Mesendoderm (in vitro differentiated cells): ENCODE measurements at places on chromosomes 13 and 19.

DNA sequence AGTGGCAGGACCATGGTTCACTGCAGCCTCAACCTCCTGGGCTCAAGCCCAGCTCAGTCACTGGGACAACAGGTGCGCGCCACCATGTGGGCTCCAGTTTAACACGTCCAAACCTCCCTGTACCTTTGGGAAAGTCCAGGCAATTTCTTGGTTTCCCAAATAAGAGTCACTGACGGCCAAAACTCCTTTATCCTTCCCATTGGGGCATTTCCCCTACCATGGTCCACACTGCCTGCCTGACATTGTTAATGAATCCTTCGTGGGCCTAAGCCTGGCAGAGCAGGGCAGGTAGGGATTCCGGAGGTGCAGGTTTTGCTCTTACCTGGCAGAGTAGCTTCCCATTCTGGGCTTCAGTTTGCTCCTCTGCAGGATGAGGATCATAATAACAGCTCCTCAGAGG lies 66.2 kb upstream of the TM9SF2 start:
- DNase-seq, result no peak

GRCh38 chr19:33396701-33397535 lies 23.4 kb downstream of the CEBPG start:
- DNase-seq, result peak; percentile 61

- no peak for DNase-seq
Measured at GRCh38 chr13:34372581-34372980, 554.6 kb downstream of the RFC3 start.

GRCh38 chr13:39512687-39513086 lies 90.3 kb downstream of the LHFPL6 start:
- DNase-seq, result no peak
